ENCODE measurements at places on chromosomes 1 and 21.

GRCh38 chr1:54052431-54052933 lies 522 bp downstream of the TMEM59 start:
- DNase-seq, result no peak

DNA sequence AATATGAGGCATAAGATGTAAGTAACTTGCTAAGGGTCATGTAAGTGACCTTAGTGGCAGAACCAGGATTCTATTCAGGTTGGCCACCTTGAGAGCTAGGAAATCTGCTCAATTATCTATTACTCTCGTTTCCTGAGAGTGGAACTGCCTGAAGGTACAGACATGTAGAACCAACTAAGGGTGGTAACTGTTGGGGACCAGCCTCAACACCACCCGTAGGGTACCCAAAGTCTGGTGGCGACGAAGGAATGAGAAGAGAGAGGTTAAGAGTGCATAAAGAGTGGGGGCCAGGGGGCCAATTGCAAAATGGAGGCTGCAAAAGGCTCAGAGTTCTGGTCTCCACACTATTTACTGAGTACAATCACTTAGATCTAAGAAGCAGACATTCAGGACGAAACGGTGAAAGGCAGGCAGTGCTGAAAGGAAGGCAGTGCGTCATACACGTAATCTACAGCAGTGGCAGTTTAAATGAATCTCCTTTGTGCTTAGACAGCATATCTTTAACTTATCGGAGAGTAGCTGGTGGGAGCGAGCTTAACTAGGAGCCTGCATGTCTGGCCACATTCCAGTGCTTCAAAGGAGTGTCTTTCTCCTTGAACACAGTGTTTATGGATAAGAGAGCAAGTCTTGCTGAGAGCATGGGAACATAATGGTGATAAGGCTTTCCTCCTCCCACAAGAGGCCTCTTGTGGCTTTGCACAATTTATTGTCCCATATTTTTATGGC lies 25.0 kb downstream of the SRSF4 start:
- no peak for DNase-seq

GRCh38 chr1:225413708-225414375 lies 14.0 kb downstream of the LBR start:
- no peak for DNase-seq

GRCh38 chr1:76379506-76379905 lies 305.0 kb downstream of the ST6GALNAC3 start:
- no peak for DNase-seq

DNA sequence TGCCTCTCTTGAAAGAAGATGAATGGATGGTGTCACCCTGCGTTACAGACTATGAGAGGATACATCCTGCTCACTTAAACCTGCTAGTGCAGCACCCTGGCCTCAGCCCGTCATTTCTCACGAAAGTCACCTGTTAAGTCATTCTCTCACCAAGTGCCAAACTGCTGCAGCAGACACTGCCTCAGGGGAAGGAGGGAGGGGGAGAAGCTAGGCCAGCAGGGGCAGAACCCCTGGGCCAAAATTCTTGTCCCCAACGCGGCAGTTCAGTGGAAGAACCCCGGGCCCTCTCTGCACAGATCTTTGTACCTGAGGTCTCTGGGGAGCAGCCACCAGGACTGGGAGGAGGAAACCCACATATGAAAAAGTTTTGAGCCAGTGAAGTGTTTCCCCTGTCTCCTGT lies 37.6 kb downstream of the SYT6 start:
- no peak for DNase-seq

DNA sequence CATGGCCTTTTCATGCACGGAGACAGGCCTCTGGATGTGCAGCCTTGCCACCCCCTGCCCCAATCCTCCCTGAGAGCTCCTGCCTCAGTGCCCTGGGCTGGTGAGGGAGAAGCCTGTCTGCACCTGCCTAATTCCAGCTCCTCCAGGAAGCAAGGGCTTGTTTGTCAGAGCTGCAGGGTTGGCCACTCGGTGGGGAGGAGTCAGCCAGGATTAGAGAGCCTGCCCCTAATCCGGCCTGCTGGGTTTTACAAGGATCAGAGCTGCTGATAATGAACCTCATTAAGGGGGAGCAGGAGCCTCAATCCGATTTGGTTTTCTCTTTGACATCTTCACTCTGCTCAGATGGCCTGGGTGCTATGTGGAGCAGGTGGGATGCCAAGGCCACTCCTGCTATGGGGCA lies 31.9 kb upstream of the LHX4 start:
- DNase-seq, result no peak

DNA sequence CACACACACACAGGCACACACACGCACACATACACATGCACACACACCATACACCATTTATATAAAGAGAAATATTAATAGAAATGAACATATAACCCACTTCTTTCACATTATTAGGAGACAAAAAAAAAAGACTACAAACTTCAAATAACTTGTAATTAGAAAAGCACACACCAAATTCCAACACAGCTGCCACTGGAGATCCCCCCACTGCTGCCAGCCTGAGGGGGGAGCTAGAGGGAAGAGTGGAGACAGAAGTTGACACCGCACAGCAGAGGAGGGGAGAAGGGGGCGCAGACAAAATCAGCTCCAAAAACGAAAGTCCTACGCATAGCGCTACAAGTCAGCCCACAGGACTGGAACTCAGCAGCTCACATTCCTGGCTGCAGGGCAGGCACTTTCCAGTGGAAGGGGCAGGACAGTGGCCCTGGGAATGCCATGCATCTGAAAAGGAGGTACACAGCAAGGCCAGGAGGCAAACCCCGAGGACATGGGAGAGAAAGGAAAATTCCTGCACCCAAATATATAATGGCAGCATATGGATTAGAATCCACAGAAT lies 36.5 kb downstream of the LGALS8 start:
- no peak for DNase-seq

DNA sequence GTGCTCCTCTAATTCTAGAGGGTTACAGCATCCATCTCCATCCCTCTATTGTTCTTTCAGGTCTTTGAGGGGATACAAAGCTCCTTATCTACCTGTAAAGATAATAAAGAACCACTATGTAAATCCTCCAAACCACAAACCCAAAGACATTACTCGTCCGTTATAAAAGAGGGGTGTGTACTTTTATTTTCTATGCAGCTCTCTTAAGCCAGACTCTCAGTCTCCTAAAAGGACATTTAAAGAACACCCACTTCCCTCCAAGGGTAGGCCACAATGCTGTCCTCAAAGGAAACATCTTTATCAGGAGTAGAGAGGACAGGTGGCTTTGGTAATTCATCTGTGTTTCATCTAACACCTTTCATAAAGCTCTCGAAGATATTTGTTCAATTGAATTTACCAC lies 67.9 kb upstream of the DYNLT5 start:
- no peak for DNase-seq

- no peak for DNase-seq
Observed at GRCh38 chr1:229856009-229856650, 210.9 kb upstream of the GALNT2 start.

- no peak for DNase-seq
Observed at GRCh38 chr1:19533626-19534025, 48.3 kb upstream of the CAPZB start.

DNA sequence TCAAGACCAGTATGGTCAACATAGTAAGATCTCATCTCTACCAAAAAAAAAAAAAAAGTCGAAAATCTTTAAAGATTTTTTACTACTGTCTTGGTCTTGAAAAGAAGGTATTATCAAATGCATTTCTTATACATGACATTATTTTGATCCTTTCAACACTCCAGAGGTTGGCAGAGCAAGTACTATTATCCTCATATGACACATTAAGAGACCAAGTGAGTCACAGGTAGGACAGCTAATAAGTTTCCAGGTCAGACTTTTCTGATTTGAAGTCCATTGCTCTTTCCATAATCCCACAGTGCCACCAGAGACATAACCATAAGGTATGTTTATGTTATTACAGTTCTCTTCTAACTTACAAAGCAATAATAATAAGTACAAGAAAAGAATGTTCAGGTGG lies 15.2 kb downstream of the DBT start:
- no peak for DNase-seq

DNA sequence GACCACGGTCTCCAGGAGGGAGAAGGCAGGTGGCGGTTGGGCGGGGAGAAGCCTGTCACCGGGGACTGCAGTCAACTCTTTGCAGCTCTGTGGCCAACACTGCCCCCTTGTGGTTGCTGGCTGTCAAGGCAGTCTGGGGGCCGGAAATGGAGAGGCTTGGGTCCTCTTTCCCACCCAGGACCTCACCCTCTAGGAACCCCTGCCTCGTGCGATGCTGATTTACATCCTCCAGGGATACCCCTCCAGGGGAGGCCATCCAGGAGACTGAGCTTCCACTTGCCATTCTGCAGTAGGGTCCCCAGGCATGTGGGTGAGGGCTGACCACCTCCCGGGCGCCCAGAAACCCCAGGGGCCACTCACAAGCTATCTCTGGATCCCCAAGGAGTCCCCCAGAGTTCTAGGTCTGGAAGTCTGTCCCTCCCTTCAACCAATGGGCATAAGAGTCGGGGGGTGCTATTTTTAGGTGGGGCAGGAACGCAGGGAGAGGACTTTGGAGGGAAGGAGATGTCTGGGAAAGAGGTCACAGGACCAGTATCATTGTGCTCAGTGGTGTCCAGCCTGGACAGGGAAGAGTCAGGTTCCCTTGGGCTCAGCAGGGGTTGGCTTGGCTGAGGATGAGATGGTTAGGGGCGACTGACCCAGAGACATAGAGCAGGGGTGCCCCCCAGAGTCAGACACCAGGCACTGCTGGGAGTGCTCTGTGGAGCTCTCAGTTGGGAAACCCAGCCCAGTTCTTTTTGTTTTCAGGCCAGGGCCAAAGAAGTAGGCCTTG lies 7.1 kb upstream of the GPR61 start:
- peak; percentile 69 for DNase-seq

DNA sequence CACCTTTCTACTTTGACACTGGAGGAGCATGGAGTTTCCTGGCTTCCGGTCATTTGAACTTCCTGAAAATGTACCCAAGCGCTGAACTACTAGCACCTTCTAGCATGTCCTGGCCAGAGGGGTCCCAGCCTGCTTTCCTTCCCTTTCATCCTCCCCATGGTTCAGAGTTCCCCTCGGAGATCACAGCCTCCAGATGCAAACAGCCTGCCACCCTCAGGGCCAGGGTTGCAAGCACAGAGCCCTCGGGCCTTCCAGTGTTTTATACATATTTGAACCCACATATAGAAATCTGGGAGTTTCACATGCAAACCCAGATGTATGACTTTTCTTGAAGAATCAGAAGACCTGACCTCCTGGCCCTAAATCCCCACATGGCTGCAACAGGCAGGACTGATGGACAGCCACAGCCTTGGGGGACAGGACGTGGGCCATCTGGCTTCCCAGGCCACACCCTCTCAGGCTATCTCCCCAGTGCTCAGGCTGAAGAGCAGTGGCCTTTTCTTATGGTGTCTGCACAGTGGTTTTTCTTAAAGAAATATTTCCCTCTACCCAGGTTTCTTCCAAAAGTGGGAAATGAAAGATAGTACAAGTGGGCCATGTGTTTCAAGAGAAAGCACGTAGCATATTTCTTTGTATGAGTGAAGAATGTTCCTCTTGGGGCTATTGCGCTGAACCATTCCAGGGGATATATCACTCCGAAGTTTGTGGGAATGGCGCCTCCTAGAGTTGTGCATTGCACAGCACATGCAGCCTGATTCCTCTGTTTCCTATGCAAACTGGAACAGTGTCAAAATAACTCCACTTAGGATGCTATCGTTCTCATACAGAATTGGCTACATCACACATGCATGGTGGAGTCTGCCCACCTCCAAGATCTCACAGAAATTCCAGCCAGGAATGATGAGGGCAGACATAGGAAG lies 232.0 kb upstream of the VAMP3 start:
- DNase-seq, result no peak

GRCh38 chr21:45403133-45403824 lies 1.7 kb upstream of the COL18A1 start:
- DNase-seq, result no peak

DNA sequence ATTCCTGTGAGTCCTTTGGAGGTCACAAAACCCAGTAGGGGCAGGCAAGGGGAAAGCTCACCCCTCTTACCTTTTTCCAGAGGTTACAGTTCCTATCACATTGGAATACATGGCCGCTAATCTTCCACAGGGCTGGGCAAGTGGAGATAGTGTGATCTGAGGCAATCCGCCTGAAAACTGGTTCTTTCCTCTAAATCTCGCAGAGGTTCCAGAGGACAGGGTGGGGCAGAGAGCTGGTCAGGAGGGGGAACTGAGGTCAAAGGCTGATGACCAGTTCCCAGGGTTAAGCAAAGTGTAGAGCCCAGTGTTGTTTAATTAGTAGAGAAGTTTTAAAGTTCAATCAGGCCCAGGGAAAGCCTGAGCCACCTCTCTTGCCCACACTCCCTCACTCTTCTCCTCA lies at the start of gene SERPINC1:
TSS of gene SERPINC1 (minus strand) at position 179 of the 400 bp plus-strand sequence. CDS start at position 111, 68 bp downstream.
- DNase-seq, result peak; percentile 38

DNA sequence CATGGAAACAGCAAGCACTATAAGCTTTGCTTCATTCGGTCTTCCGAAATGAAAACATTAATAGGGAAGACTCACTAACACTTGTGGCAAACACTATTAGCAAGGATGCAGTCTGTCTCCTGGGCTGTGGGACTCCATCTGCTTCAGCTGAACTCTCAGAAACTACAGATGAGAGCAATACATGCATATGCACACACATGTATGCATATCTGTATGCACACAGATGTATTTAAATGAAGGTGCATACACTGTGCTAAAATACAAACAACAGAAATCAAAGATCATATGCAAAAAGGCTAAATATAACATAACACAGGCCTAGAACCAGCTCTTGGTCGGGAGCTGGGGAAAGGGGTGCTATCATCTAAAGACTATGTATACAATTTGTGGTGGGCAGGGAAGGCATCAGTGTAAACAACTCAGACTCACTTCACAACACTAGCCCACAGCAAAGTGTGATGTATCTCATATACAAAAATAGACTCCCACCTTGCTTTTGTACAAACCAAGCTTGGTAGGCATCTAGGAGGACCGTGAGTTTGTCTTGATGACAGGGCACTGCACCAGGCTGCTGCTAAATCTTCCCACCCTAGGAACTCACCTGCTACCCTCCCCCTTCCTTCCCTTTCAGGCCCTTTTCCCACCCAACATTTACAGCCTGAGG lies 32.8 kb downstream of the CDC7 start:
- no peak for DNase-seq

DNA sequence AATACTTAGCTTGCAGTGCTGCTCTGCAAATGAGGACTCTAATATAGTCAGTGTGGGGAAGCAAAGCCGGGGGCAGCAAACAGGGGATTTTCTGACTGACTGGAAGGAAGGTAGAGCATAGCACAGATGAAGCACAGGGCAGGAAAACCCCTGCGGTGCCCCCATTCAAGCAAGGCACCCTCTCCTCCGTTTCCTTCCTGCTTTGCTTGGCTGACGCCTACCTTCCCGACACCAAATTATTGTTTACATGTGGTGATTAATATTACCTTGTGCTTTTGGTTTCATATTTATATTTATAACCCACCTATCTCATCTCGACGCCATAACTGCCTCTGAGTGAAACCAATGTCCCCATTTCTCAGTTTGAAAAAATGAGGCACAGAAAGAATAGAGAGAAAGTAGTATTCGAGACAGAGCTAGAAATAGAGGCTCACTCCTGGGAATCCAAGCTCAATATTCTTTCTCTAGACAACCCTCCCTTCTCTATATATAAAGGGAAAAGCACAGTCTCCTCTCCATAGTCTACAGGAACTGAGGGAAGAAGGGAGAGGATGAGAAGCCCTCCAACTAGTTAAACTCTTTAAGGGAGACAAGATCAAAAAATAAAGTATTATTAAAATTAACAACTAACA lies 41.3 kb downstream of the PIK3C2B start:
- no peak for DNase-seq

- no peak for DNase-seq
Observed at GRCh38 chr1:145692785-145693443, 14.3 kb downstream of the PDZK1 start.

- DNase-seq, result no peak
Observed at GRCh38 chr1:186214791-186215190, 160.3 kb downstream of the TPR start.

All from HuH-7.5 (cell line).